ENCODE measurements at places on chromosomes 13 and 19. TPM values are rescaled to one million over a fixed set of nuclear protein-coding genes. Genes with fewer than 3 reads are reported as not detected.

The CERS1 gene
- 1.0 TPM for total RNA-seq

The LRCH1 gene
- 8.9 TPM for total RNA-seq

The KIR2DL3 gene
- total RNA-seq: not detected

The ZNF763 gene
- total RNA-seq: 0.13 TPM

The B3GNT8 gene
- total RNA-seq: 1.8 TPM

The DOCK6 gene
- 50.4 TPM for total RNA-seq

The ZNF700 gene
- 7.2 TPM for total RNA-seq

The GTF3A gene
- 137 TPM for total RNA-seq

The TMEM86B gene
- 1.8 TPM for total RNA-seq

The SHD gene
- not detected for total RNA-seq

The ADM5 gene
- 1.7 TPM for total RNA-seq

The POGLUT2 gene
- total RNA-seq: 19.5 TPM

The CD37 gene
- not detected for total RNA-seq

The CEACAM5 gene
- not detected for total RNA-seq

The PLK5 gene
- total RNA-seq: not detected

The BORA gene
- 9.7 TPM for total RNA-seq

The EID2B gene
- total RNA-seq: 5.1 TPM

The ENOX1 gene
- total RNA-seq: 2.8 TPM

The FBXO27 gene
- 3.4 TPM for total RNA-seq

The AZU1 gene
- not detected for total RNA-seq

The NCR1 gene
- total RNA-seq: not detected

The ZSCAN4 gene
- not detected for total RNA-seq

The C3 gene
- 56.1 TPM for total RNA-seq

The LILRA6 gene
- total RNA-seq: not detected

The TMEM59L gene
- 3.8 TPM for total RNA-seq

The FCER2 gene
- not detected for total RNA-seq

The SETDB2 gene
- 5.1 TPM for total RNA-seq

The HRC gene
- not detected for total RNA-seq

The ONECUT3 gene
- total RNA-seq: not detected

The RDH8 gene
- not detected for total RNA-seq

Data from epithelial cell of alveolus of lung (primary cell).